ENCODE measurements at places on chromosomes 1 and 21.
A peak's percentile ranks its signal among the peaks of the same experiment; 100 is the strongest.

- DNase-seq: peak; percentile 42
Measured at GRCh38 chr1:59434336-59434735, 137.4 kb downstream of the FGGY start.

GRCh38 chr1:220786337-220787068 lies at the start of gene MTARC1:
TSS of gene MTARC1 (plus strand) at chr1:220786913. CDS start at chr1:220786945, 32 bp downstream.
- DNase-seq: peak; percentile 71

GRCh38 chr21:41966872-41967621 lies 13.2 kb upstream of the C2CD2 start:
- DNase-seq: no peak

GRCh38 chr1:116340506-116341231 lies 32.4 kb upstream of the ATP1A1 start:
- no peak for DNase-seq

GRCh38 chr21:9735421-9735961 lies 785.9 kb upstream of the TPTE start:
- no peak for DNase-seq

DNA sequence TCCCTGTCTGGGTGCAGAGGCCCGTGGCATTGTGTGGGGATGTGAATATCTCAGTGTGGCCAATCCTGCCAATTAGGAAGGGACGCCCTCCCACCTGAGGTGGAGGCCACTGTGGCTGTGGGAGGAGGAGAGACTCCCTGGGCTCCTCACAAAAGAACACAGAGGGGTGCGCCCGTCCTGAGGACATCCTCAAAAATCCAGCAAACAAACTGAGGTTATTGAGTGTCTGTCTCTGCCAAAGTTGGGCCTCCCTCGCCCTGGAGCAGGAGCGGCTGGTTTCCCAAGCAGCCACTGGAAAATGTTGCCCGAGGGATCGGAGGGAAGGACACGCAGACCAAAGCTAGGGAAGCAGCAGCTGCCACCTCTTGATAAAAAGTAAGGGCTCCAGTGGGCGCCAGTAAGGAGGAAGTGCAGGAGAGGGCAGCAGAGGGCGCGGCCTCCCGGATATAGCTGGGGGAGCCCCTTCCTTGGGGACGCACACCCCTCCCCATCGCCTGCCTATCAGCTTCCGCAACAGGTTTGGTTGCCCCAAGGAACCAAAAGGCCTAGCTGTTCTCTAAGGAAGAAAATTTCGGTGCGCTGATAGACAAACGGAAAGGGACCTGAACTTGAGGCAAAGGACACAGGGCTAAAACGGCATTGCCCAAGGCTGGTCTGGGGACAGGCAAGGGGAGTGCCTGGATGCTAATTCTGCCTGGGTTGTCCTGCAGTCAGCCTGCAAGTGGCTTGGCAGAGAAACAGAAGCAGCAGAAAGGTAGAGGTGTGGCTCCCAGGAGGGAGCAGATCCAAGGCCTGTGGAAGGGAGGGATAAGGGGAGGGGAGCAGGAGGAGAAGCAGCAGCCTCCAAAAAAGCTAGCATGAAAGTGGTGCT lies 1.7 kb upstream of the GRIK3 start:
- DNase-seq: no peak

- DNase-seq: no peak
Measured at GRCh38 chr1:245772325-245772724, 617.5 kb downstream of the KIF26B start.

GRCh38 chr1:92080128-92080985 lies at the start of gene BTBD8:
TSS of gene BTBD8 (plus strand) at chr1:92080345. CDS start at chr1:92080572, 227 bp downstream.
- peak; percentile 87 for DNase-seq

DNA sequence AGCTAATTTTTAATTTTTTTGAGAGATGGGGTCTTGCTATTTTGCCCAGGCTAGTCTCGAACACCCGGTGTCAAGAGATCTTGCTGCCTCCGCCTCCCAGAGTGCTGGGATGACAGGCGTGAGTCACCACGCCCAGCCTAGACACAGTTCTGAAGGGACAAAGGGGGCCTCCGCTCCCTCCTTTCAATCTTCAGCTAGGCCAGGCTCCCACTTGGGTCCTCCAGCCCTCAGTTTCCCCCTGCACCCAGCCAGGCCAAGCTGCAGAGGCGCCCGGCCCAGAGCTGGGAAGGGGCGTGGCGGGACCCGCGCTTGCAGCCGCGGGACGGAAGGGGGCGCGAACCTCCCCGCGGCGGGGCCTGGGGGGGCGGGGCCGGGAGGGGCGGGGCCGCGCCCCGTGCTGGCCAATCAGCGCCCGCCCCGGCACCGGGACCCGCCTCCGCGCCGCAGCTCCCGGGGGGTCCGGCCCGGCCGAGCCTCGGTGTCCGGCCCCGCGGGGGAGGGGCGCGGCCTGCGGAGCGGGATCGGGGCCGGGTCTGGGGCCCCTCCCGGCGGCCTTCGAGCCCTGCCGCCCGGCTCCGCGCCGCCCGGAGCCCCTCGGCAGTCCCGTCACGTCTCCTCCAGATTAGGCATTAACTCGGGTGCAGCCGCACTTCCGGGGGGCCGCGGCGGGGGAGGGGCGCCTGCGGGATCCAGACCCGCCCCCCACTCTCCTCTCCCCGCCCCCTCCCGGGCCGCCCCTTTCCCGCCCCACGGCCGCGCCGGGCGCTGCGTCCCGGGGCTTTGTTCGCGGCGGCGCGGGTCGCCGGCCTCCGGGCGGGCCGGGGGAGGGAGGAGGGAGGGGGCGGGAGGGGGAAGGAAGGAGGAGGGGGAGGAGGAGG lies 559 bp upstream of the AGRN start:
- DNase-seq: peak; percentile 89

DNA sequence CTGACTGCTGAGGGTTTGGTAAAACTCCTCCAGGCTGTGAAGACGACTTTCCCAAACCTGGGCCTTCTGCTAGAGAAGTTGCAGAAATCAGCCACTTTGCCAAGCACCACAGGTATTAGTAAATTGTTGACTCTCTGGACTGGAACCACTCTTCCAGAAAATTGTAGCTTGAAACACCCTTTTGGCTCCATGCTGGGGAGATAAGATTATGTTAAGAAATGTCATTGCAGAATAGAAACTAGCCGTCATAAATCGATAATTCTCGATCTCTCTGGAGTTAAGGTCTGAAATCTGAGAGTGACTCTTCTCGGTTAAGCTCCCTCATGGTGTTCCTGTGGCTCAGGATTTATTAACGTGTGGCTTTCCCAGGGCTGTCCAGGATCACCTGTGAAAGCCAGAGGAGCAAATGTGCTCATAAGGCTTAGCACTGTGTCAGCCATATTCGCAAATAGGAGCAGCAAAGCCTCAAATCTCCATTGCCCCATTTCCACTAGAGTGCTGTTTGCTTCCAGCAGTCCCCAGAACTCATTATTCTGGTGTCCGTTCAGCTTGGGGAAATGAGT lies 54.6 kb downstream of the ZBTB40 start:
- DNase-seq: no peak

DNA sequence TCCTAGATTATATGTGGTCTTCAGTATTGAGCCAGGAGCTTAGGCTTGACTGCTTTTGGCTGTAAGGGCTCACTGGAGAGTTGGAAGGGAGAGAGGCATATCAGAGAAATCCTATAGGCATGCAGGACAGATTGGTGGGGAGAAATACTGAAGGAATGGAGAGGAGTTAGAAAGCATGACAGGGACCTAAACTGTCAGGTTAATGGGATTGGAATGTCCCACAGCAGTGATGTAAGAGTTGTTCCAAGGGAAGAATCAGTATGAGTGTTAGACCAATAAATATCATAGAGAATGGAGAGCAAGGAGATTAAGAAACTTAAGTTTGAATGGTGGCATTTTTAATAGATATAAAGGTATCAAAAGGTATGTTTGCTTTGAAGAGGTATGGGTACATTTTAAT lies 39.7 kb downstream of the SLC35A3 start:
- no peak for DNase-seq

GRCh38 chr21:33478935-33479678 lies 667 bp downstream of the TMEM50B start:
- DNase-seq: peak; percentile 16

DNA sequence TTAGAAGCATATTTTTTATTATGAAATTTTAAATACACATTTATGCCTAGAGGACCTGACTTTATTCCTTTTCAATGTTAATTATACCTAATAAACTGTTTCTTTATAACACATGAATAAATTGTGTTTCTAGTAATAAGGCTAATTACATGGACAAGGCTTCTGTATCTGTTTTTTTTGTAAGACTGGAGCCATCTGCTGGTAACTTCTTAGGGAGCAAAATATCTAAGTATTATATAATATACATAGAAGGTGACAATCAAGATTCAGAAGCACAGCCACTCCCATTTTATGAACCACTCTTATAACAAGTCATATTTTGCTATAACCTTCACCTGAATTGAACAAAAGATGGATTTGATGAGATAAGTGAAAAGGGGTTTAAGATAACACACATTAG lies 84.2 kb downstream of the LBR start:
- peak; percentile 22 for DNase-seq

DNA sequence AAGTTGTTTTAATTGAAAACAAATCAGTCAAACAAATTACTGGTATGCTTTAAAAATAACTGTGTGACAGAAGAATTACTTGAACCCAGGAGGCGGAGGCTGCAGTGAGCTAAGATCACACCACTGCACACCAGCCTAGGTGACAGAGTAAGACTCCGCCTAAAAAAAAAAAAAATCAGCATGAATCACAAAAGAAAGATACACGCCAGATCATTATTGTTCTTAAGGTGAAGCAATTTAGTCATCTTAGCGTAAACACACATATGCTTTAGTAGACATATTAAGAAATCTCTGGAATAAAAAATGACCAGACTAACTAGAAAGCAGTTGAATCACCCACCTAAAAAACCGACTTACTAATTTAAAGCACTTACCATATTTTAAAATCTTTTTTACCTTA lies 20.2 kb downstream of the RERE start:
- no peak for DNase-seq

DNA sequence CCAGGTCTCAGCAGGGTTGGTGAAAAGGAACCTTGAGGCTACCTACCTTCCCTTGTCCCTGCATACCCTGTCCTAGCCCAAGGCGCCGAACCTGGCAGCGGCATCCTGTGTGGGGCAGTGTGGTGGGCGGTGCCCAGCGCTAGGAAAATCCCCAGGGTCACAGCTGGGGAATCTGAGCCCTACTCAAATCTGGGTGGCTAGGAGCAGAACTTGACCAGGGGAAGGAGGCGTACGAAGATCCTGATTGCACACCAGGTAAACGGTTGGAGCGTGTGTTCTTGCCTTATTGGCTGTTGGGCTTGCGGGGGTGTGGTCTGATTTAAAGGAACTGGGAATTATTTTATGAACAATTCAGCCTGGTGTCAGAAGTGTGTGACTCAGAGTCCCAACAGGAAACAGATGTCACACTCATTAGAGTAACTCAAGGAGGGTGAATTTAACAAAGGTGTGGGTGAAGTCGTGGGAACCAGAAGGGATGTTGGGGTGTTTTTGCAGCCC lies 118.6 kb downstream of the LRIG2 start:
- peak; percentile 22 for DNase-seq

GRCh38 chr1:54795841-54796468 lies 5.2 kb downstream of the TTC22 start:
- DNase-seq: peak; percentile 69

DNA sequence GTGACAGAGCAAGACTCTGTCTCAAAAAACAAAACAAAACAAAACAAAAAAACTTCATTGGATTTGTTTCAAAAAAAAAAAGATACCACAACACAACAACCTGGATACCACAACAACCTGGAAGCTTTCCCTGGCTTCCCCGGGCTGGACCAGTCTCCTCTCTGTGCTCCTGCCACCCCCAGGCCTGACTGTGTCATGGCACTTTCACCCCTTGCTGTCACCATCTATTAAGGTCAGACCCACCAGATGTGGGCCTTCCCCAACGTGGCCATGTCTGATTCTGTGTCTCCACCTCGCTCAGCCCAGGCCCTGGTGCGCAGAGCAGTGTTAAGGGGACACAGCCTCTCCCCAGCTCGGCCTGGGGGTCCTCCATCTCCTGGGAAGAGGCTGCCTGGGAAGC lies 28.3 kb upstream of the ACOT11 start:
- no peak for DNase-seq

- DNase-seq: no peak
Measured at GRCh38 chr1:185528084-185528676, 206.0 kb upstream of the HMCN1 start.

- DNase-seq: no peak
Measured at GRCh38 chr1:109385417-109385816, 12.3 kb downstream of the SORT1 start.

- peak; percentile 92 for DNase-seq
Measured at GRCh38 chr21:43767984-43768867, 7.9 kb downstream of the CSTB start.

DNA sequence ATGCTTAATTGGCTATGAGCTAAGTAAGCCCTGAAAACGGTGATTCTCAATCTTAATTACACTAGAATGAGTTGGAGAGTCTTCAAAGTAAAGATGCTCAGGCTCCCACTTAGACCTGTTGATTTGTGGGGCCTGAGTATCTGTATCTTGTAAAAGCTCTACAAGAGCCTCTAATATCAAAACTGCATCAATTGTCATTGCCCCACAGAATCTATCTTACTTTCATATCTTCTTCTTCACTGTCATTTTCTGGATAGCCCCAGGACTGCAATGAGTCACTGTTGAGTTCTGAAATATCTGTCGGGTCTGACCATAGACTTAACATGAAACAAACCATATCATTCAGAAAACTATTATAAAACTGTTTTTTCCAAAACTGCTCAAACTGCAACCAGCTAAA lies 102.8 kb upstream of the SERTAD4 start:
- DNase-seq: no peak

- no peak for DNase-seq
Measured at GRCh38 chr1:103266036-103266435, 157.7 kb upstream of the COL11A1 start.

DNA sequence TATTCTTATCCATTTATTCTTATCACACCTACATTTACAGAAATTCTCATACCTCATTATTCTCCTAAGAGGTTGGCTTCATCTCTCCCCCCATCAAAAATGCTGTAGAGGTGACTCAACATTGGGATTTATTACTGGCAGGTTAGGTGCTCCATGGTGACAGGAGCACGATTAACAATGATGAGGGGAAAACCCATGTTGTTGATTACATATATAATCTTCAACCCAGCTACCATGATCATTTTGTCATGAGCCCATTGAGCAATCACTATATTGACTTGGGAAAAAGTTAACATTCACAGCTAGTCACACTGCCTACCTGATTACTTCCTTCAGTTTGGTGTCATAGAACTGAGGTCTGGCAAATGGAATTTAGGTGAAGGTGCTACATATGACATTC lies 712.1 kb upstream of the CHRM3 start:
- no peak for DNase-seq

GRCh38 chr21:34625030-34625593 lies 10.2 kb upstream of the RCAN1 start:
- DNase-seq: no peak

Data from LoVo (cell line).